ENCODE measurements at places on chromosomes 4 and X.

GRCh38 chr4:1683736-1684505 lies at the start of gene FAM53A:
TSS of gene FAM53A (minus strand) at chr4:1684313. CDS start at chr4:1668741, 15,572 bp downstream.
- DNase-seq: no peak

DNA sequence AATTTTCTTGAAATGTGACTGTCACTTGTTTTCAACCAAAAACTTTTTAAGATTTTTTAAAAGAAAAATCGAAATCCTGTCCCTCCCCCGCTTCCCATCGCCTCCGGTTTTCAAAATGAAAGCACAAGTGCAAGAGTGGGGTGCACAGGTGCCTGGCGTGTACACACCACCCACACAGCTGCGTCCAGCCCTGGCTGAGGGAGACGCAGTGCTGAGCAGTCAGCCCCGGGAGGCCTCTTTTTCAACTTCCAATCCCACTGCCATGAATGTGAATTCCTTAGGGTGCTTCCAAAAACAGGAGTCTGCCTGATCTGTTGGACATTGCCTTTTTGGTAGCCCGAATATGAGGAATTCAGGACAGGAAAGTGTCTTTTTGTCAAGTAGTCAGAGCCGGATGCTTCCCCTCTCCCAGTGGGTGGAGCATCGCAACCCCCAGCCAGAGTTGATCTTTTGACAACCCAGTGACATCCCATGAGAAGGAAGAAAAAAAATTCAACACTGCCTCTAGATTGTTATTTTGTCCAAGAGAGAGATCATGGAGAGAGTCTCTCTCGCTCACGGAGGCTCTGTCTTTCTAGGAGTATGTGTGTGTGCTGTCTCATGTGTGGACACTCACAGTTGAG lies 8.9 kb downstream of the PRRG3 start:
- DNase-seq: no peak

DNA sequence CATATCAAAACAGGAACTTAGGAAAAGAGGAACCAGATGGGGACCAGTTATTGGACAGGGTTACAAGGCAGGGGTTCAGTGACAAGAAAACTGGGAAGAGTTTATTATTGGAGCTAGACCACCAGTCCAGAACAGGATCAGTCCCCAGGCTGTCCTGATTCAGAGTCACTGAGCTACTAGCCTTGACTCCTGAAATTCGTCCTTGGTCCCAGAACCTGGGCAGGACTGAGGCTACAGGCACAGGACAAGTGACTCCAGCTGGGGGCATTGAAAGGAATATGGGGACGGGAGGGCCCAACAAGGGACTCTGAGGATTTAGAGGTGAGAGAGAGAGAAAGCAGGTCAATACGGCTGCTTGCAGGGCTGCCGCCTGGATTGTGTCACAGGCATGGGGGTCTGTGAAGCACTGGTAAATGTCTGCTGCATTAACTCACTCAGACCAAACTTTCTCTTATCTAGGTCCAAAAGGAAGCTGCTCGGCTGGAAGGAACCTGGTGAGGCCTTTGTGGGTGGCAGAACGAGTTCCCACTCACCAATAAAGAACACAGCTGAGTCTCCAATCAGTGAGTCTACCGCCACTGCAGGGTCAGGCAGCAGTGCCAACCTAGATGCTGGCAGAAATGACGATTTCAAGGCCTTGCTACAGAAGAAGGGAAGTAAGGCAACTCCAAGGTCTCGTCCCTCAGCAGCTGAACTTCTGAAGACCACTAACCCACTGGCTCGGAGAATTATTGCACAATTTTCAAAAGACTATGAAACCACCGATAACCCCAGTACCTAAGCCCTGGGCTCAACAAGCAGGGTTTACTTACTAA lies 11.3 kb upstream of the RTL5 start:
- no peak for DNase-seq

GRCh38 chr4:8674311-8674885 lies 81.8 kb downstream of the CPZ start:
- DNase-seq: no peak

GRCh38 chr4:179595671-179596410 lies 2153.6 kb upstream of the AGA start:
- no peak for DNase-seq

GRCh38 chr4:138300616-138301015 lies 58.5 kb upstream of the SLC7A11 start:
- no peak for DNase-seq

DNA sequence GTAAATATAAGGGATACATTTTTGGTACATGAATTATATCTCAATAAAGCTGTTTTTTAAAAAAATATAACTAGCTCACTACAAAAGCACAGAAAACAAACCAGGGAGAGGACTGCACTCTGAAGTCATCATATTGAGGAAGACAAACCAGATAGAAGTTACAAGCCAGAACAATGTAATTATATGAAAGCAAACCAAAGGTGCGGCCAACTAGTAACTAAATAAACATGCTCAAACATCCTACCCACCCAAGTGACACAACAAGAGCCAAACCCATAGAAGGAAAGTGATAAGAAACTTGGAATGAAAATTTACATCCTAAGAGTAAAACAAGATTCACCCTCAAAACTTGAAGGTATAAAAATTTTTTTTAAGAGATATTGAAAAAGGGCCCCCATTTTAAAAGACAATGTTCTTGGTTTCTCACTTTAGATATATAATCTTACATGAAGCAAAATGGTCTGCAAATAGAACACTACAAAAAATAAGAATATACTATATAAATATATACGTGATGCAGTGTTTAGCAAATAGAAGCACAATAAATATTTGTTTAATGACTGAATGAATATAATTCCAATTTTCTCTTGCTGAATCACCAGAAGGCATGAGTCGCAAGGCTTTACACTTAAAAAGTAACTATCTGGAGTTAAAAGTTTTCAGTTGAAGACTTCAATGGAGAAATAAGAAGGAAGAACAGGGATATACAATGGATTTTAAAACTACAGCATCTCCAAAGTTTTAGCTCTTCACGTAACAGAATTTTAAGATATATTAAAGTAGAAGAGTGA lies 4.0 kb upstream of the SH3D19 start:
- DNase-seq: no peak

DNA sequence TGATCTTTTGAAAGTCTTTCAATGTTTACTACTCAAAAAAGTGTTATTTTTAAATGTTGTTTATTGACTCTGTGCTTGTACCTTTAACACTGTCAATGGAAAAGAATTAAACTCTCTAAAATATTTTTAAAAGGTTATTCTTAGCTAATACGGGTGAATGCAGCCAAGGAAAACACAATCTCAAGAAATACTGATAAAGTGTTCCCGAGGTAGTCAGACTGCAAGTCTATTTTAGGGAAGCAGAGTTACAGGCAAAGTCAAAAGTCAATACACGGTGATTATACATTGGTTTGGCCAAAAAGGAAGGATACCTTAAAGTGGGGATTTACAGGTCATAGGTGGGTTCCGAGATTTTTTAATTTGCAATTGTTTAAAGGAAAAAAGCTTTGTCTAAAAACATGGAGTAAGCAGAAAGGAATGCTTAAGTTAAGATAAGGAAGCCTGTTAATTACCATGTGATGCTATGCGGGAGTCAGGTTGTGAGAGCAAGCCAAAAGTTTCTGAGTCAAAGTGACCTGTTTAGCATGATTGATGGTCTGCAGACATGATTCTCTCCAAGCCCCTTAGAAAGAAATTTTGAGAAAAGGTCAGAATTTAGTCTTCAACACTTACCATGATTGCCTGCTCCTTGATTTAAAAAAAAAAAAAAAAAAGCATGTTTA lies 288.4 kb downstream of the KLHL4 start:
- no peak for DNase-seq

DNA sequence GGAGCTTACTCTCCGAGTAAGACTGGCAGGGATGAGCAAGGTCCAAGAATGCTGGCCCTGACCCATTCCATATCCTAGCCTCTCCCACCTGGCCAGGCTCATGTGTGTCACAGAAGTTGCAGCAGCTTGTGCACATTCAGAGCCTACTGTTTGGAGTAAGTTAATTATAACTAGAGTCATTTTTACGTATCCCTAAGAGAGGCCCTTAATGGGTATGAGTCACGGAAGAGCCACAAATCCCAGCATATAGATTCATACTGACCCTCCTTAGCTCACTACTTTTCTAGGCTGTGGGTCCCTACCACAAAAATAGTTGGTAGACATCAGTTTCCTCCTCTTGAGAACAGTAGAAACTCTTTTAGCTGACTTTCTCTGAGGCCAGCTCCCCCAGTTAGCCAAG lies 118.3 kb upstream of the FRG1 start:
- DNase-seq: no peak

DNA sequence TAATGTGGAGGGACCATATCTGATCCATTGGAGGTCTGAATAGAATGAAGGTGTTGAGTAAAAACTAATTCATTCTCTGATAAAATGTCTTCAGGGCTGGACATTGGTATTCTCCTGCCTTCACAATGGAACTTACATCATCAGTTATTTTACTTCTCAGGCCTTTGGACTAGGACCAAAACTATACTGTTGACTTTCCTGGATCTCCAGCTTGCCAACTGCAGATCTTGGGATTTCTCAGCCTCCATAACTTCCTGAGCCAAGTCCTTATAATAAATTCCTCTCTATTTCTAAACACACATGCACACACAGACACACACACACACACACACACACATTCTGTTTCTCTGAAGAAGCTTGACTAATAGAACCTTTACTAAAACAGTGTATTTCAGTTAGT lies 1858.6 kb upstream of the ADGRL3 start:
- DNase-seq: no peak

DNA sequence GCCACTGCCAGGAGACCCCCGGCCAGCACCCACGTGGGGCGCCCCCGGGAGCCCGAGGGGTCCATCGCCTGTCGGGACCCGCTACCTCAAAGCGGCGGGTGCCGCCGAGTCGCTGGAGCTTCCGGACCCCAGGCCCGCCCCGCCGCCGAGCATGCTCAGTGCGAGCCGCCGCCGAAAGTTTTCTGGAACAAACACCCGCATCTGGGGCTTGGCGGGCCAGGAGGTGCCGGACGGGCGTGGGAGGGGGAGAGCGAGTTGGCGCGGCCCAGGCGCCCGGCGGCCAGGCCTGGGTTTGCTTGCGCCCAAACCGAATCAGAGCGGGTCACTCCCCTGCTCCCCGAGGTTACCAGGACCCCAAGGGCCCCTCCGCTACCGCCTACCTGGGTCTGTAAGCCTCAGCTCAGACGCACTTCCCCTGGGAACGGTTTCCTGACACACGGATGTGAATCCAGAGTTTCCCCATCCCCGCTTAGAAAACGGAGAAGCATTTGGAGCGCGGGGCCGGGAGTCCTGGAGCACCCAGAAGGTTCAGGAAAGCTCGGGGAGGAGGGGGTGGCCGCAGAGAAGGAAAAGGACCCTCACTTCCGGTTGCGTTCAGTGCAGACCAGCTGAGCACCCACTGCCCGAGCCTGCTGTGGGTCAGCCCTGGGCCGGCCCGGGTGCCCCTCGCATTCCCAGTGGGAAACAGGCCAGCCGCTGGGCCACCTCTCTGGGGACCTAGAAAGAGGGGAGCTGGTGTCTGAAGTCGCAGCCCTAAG lies at the start of gene EVC2:
TSS of gene EVC2 (minus strand) at position 111 of the 758 bp plus-strand sequence. CDS start at position 65, 46 bp downstream.
- peak; percentile 20 for DNase-seq

GRCh38 chr4:188620608-188621007 lies 481.4 kb downstream of the TRIML1 start:
- DNase-seq: no peak

DNA sequence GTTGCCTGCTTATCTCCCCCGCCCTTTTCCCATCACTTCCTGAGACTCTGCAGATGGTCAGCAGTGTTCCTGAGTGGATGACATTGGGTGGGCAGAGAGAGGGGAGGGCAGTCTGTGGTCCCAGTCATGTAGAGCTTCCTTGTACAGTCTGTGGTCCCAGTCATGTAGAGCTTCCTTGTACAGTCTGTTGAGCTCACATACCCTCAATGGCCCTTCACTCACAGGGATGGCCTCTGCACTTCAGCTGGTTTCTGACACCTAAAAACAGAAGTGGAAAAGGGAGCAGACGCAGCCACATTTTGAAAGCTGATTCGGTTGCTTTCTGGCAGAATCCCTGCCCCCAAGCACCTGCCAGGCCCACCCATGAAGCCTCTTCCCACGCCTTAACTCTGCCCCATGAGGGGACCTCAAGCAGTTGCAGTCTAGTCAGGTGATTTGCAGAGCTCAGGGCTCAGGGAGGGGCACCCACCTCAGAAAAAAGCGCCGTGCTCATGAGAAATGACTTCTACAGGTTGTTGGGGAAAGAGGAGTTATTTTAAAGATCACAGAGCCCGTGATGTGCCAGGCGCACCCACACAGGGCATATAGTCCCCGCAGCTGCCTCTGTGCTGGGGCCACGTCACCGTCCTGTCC lies 3.6 kb upstream of the TMEM271 start:
- no peak for DNase-seq

- DNase-seq: no peak
Measured at GRCh38 chrX:80335062-80335830, 85.0 kb upstream of the TENT5D start.

GRCh38 chrX:109600237-109600651 lies 24.7 kb downstream of the KCNE5 start:
- DNase-seq: no peak

DNA sequence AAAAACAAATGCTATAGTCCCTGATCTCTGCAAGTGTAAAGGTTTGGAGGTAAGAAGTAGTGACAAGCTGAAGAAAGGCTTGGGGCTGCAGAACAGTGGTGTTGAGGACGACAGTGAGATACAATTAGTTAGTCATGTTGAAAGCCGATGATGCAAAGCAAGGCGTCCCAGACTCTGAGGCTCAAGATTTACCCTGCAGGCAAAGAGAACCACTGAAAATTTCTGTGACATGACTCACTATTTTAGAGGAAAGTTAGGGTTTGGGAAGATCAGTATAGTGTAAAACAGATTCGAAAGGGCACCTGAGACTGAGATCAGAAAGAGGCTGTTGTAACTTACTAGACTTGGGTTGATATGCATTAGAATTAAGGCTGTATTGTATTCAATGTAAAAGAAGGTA lies 281.3 kb upstream of the FTHL17 start:
- no peak for DNase-seq

DNA sequence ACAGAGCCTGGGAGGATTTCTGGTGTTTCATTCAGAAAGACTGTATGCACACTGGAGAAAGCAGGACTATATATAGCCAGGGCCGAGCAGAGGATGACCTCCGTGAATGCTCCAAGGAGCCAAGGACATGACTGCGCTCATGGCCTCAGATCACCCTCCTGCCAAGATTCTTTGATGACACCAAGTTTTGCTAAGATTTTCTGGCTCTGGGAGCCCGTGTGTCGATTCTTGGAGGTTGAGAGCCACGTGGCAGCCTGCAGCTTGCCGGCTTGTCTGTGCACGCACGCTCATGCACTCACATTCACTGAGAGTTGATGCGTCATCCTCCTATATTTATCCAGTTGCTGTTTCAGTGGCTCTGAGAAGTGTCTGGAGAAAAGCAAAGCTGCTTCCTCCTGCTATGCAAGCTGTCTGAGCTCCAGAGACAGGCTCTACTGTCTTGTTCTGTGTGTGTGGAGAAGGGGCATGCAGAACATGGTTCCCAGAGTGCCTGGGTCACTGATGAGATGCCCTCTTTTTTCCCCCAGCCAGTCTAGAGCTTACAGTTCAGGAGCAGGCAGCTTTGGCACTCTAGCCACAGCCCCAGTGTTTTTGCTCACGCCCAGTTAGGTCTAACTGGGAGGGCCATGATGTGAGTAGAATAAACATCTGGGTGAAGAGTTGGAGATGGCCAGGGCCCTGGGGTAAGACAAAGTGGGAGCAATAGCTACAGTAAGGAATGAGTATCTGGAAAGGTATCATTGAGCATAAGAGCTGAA lies 64.9 kb upstream of the SCOC start:
- no peak for DNase-seq

Data from activated CD8-positive, alpha-beta memory T cell treated with anti-CD3 and anti-CD28 coated beads for 1 hour (primary cell).